ENCODE measurements at places on chromosomes 2 and 18.

GRCh38 chr2:28635191-28635611 is 116.4 kb upstream of the PPP1CB start:
- DNase-seq, result no peak

GRCh38 chr2:191347881-191348280 is 102.7 kb downstream of the MYO1B start:
- no peak for DNase-seq

GRCh38 chr18:59570796-59571195 is 126.4 kb downstream of the CCBE1 start:
- DNase-seq, result no peak

DNA sequence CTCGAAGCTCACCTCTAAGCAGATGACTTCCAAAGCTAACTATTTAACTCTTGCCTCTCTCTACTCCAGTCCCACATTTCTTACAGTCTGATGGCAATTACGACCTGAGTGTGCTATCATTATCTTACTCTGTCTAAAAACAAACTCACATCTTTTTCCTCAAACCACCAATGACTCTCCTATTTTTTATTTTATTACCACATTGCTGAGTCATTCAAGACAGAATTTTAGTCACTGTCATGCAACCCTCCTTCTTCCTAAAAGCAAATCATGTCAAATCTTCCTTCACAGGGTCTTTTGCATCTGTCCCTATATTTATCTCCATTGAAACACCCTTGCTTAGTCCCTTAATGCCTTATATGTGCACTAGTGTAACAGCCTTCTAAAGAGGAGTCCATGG is 34.6 kb upstream of the C2orf15 start:
- no peak for DNase-seq

- DNase-seq, result peak; percentile 65
These were observed 34.1 kb upstream of the RMDN2 start for GRCh38 chr2:37890893-37891495.

DNA sequence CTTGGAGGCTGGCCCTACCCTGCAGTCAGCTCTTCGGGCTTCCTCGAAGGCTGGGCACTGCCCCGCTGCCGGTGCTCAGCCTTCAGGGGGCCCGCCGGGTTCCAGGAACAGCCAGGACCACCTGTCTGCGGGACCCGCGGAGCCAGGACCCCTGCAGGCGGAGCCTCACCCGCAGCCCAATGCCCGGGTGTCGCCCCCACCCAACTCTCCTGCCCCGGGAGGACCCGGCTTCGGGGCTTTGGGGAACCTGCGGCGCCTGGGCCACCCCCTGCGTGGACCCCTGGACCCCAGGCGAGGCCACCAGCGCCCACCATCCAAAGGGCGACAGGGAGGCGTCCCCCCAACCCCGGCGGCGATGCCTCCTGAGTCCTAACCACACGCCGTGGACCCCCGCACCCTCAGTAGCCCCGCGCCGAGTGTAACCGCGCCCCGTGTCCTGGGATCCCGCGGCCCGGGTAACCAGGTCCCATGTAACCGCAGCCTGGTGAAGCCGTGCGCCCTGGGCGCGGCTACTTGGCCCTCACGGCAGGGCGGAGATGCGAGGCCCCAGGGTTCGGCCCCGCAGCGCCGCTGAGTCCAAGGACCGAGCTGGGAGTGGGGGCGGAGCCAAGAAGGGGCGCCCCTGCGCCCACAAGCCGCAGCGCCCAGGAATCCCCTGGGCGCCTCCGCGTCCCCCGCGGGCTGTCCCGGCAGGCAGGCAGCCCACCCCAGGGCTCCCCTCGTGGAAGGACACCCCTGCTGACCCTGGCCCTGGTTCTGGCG is 11.0 kb upstream of the UBE2F start:
- no peak for DNase-seq

DNA sequence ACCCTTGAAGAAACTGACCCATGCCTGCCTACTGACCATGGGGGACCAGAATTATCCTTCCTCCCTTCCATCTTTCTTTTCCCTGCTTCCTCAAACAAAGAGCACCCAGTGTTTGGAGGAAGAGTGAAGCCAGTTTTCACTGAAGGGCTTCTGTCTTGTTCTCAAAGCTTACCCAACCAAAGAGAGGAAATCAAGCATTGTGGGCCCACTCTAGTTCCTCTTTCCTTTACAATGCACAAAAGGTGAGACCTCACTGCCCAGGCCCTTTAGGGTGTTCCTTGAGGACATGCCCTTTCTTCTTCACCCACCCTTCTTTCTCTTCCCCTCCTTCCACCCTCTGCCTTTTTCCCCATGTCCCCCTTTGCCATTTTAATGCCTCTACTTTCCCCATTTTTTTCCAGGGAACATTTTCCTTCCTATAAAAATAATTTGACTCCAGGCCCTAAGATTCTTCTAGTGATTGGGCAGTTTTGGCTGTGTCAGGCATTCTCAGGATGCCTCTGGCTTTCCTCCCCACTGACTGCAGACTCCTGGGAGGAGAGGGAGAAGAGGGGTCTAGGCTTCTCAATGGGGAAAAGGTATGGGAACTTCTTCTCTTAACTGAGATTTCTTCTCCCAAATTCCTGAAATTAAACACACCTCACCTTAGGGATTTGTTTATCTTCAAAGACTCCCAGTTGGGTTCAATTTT is 126.6 kb upstream of the RMDN2 start:
- no peak for DNase-seq

GRCh38 chr2:98872526-98872925 is 63.5 kb downstream of the CRACDL start:
- no peak for DNase-seq

DNA sequence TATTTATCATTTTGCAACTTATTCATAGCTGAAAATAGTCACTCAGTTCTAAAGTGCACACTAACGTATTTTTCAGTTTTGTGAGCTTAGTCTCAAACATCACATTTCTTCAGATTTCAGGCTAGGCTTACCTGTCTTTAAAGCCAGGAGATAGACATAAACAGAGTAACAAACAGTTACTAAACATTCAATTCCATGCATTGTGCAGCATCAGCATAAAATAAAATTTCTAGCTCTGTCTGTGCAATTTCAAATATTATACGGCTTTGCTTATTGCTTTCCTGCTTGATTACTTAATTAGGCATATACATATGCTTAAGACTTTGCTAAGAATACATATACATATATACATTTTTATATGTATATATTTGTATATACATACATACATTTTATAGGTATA is 637.0 kb downstream of the NR4A2 start:
- DNase-seq, result no peak

DNA sequence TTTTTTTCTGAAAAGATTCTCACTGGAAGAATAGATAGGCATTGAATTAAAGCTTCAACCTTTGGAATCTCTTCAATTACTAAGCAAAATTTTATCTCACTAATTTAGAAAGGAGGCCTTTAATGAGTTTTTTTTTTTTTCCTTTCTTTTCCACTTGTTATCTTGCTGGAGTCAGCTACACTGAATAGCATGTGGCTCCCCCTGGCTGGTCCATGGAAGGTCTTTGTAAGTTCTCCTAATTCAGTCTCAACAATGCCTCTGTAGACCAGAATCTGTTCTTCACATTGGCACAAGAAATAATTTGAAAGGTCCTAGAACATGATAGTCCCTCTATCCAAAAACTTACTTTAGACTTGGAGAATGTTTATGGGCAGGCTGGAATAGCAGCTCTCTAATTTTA is 24.2 kb upstream of the SCN1A start:
- DNase-seq, result no peak

GRCh38 chr2:53632714-53633113 is 134.9 kb upstream of the CHAC2 start:
- no peak for DNase-seq

- no peak for DNase-seq
These were observed 42.8 kb upstream of the SMAD7 start for GRCh38 chr18:48993586-48993985.

- DNase-seq, result no peak
These were observed 8.9 kb upstream of the SESTD1 start for GRCh38 chr2:179273461-179273962.

- DNase-seq, result no peak
These were observed 71.3 kb upstream of the ACVR2A start for GRCh38 chr2:147773479-147773878.

DNA sequence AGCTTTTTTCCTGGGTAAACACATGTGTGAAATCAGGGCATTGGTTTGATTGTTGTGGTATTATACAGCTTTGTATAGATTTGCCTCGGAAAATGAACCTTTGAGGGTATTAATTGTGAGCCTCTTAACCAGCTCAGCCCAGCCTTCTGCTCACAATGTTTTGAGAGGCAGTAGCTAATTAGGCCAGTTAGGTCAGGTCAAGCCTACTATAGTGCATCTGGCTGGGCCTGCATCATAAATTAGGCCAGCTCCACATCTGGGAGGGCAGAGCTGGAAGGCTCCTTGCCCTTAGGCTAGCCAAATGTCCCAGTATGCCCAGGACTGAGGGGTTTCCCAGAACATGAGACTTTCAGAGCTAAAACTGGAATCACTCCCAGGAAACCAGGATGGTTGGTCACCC is 43.0 kb downstream of the LRATD1 start:
- DNase-seq, result no peak

DNA sequence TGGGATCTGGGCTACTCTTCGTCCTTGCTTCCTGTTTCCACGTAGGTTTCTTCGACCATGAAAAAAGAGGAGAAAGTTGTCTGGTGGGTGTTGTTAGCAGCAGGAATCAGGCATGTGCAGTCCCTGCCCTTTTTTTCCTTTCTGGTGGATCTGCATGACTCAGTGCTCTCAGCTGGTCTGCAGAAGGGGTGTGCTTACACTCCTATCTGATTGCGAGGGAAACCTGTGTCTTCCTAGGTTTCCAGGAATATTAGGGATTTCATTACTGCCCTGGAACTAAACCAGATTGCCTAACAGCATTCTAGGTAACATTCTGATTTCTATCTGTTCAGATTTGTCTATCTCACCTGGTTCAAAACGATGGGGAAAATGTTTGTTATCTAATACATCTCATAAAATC is 174.3 kb downstream of the CCDC102B start:
- no peak for DNase-seq

Data from PC-9 (cell line).